Activated CD4-positive, CD25-positive, alpha-beta regulatory T cell treated with anti-CD3 and anti-CD28 coated beads, Interleukin-2, amount 50 U/mL, for 72 hours (primary cell): ENCODE measurements at places on chromosomes 2 and 18.

GRCh38 chr18:31557446-31557845 is 34.2 kb upstream of the TTR start:
- no peak for DNase-seq

GRCh38 chr2:113080134-113080533 is 12.4 kb downstream of the IL1F10 start:
- peak; percentile 64 for DNase-seq

DNA sequence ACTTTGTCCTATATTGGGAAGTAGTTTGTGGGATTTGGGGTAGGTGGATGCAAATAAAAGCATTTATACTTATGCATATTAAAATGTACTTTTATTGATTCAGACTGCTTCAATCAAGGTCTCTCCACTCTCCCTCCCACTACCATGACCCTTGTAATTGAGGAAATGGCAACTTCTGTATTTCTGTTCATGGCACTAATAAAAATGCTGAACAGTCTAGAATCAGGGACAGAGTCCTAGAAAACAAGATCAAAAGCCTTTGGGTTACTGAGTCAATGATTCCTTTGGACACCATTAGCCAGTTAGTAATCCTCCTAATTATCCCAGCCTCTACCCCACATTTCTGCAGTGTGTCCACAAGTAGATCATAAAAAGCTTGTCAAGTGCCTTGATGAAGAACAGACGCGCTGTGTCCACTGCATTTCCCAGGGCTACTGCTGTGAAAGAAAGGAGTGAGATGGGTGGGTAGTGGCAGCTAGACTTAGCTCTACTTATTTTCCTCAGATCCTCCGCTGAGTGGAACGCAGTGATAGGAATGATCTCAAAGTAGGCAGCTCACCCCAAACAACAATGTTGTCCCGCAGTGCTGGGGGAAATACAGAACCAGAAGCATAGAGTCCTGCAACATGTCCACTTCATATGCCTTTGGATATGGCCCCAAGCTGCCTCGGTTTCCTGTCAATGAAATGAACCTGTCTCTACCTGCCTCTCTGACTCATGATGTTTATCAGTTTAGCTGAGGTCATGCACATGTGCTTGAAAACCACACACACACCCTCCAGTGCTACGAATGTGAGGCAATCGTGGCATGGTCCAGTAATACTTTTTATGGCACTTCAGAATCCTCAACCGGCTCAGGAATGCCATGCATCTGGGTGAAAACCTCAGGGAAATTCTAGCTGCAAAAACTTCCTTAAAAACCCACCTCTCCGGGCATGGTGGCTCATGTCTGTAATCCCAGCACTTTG is 115.5 kb downstream of the COL6A3 start:
- no peak for DNase-seq

DNA sequence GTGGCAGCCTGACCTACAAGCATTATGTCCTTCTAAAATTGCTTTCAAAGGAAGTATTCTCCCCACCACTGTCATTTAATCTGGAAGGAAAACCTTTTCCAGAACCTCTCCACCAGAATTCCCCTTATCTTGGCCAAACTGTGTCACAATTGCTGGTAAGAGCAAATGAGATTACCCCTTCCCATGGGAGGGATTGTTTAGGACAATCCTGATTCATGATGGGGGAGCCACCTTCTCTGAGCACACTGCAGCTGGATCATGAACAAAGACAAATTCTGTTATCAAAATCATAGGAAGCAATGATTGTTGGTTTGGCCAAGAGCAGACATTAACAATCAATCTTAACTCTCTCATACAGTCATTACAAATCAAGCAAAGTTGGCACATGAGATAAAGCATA is 18.1 kb upstream of the ATOH8 start:
- DNase-seq = no peak

DNA sequence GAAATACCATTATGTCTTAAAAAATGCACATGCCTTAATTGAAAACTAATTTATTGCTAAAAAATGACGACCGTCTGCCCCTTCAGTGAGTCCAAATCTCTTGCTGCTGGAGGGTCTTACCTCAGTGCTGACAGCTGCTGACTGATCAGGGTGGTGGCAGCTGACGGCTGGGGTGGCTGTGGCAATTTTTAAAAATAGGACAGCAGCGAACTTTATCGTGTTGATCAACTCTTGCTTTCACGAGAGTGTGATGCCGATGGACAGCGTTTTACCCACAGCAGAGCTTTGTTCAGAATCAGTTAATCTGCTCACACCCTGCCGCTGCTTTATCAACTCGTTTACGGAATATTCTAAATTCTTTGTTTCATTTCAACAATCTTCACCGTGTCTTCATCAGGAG is 21.2 kb upstream of the CTDP1 start:
- no peak for DNase-seq

- no peak for DNase-seq
Measured at GRCh38 chr2:40230186-40230585, 221.7 kb downstream of the SLC8A1 start.

- no peak for DNase-seq
Measured at GRCh38 chr2:205474741-205475415, 207.4 kb upstream of the NRP2 start.

DNA sequence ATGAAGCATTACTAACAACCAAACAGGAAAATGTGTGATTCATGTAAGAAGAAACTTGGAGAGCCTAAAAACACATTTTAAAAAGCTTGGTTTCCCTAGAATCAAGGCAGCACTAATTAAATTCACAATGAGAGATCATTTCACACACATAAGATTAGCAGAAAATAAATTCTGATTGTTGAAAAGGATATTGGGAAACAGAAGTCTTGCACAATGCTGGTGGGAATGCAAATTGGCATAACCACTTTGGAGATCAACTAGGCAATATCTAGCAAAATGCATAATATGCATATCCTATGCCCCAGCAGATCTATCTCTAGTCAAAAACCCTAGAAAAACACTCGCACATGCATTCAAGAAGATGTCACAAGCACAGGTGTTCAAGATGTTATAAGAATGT is 75.3 kb upstream of the SIX3 start:
- no peak for DNase-seq

- no peak for DNase-seq
Measured at GRCh38 chr2:134365356-134365755, 111.5 kb downstream of the MGAT5 start.

DNA sequence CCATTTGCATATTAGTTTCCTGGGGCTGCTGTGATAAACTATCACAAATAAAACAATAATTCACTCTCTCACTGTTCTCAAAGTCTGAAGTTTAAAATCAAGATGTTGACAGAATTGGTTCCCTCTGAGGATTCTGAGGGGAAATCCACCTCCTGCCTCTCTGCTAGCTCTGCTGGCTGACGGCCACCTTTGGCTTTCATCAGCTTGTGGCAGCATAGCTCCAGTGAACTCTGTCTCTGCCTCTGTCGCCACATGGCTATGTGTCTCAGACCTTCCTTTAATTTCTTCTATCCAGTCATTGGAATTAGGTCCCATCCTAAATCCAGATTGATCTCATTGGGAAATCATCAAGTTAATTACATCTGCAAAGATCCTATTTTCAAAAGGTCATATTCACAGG is 38.9 kb upstream of the TRIM43 start:
- no peak for DNase-seq

DNA sequence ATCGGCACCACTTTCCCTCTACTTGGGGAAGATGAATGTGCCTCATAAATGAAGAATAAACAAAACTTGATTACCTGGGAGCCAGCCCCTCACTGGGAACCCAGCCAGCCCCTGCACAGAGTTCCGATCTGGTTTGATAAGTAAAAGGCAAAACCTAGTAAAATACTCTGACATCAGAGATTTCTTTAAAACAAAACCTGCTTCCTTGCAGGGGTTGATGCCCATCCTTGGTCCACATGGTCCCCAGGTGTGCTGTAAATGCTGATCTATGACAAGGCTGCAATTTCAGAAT is 218.8 kb upstream of the APCDD1 start:
- no peak for DNase-seq

GRCh38 chr2:12317814-12318426 is 398.8 kb upstream of the TRIB2 start:
- DNase-seq = no peak

GRCh38 chr2:173395567-173396351 is 41.1 kb downstream of the CDCA7 start:
- DNase-seq = no peak

DNA sequence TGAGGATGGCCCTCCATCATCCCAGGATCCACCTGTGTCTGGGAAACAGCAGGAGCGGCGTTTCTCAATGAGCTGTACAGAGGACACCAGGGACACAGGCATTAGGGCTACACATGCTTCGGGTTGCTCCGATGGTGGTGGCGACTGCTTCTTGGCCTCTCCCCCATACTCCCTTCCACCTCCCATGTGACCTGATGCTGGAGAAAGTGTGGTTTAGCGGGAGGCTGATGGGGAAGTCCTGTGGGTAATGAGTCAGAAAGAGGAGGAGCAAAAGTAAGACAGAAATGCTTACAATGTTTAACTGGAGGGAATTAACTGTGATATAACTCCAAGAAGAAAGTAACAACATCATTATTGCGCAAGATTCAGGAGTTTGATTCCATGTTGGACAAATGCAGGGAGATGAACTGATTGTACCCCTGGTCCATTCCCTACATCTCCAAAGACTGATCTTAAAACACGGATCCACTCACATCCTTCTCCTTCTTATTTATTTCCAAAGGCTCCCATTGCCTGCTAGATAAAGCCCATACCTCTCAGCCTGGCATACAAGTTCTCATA is 186.6 kb downstream of the NRP2 start:
- no peak for DNase-seq

DNA sequence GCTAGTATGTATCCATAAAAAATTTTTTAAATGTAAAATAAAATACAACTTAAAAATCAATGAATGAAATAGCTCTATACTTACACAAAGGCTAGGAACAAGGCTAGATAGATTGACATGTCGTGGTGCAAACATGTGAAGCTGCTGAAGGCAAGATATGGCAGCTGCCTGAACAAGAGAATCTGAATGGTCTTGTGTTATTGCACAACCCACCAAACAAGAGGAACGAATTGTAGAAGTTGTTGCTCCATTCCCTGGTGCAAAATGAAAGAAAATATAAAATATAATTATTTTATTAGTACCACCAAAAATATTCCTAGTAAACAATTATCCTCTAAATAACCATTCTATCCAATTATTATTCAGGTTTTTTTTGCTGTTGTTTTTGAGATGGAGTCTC is 46.4 kb downstream of the HEATR5B start:
- no peak for DNase-seq

GRCh38 chr2:453132-453531 is 165.2 kb upstream of the ALKAL2 start:
- no peak for DNase-seq

DNA sequence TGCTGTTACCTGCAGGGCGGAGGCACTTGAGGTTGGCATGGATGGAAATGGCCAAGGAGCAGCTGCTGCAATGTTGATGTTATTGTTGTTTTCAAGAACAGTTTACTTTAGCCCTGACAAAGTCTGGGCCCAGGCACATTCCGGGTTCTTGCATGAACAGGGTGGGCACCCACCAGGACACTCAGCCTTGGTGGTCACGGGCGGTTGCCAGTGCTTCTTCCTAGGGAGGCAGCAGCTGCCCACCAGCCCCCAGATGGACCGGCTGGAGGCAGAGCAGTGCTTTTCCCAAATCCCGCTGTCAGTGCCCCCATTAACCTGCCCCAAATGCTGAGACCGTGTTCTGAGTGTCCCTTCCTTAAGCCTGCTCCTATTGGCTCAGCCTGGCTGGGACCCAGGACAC is 38.5 kb upstream of the B3GNT7 start:
- DNase-seq = no peak

DNA sequence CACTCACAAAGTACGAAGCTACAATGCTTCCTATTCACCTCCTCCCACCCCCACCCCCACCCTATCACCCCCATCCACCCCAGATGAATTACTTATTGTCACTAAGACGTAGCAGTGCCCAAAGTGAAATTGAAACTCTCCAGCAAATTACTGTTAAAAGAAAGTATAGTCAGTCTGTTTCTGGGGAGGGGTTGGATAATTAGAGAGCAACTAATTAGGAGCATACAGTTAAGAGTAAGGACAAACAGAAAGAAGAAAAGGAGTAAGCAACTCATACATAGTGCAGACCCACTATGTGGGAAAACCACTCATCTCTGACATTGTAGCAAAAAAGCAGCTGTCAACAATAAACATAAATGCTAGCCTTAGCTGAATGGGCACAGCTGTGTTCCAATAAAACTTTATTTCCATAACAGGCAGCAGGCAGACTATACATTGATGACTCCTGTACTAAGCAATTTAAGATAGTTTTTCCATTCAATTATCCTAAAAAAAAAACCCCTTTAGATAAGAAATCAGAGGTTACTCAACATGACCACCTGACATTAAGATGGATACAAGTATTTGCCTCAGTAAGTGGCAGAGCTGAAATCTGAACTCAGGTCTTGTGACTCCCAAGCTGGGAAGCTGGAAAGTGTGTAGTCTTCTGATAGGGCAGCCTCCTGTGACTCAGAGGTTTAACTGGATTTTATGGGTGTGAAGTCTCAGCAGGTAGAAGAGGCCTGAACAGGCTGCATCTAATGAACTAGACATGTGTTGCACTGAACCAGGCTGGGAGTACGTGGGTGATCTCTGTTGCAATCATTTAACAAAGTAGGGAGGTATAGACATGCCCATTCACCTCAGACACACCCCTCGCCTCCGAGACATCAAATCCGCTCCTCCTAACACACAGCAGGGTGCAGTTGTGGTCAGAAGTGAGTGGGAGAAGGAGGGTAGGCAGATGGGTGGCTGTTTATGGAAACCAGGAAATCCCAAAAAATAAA is 171.8 kb upstream of the KLF7 start:
- no peak for DNase-seq

DNA sequence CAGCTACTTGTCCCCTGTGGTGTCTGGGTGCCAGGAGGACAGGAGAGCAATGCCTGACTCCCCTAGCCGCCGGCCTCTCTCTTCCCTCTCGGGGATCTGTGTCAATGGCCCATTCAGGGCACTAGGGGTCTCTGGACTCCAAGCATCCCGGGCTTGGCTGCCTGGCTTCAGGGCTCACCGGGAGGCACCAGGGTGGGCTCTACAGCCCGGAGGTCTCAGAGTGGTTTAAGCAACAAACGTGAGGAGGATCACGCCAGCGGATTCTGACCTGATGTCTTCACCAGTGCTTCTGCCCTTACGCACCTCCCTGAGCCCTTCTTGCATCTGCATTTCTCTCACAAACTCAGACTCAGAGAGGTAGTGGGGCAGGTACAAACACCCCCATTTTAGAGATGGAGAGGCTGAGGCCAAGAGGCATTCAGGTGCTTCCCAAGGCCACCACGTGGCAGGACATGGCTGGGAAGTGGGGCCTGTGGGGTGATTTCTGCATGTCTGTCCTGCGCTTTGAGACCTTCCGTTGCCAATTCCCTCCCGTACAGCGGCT is 243.0 kb downstream of the CELF4 start:
- no peak for DNase-seq
